ENCODE measurements at places on chromosomes 2 and 18.
A peak's percentile ranks its signal among the peaks of the same experiment; 100 is the strongest.

DNA sequence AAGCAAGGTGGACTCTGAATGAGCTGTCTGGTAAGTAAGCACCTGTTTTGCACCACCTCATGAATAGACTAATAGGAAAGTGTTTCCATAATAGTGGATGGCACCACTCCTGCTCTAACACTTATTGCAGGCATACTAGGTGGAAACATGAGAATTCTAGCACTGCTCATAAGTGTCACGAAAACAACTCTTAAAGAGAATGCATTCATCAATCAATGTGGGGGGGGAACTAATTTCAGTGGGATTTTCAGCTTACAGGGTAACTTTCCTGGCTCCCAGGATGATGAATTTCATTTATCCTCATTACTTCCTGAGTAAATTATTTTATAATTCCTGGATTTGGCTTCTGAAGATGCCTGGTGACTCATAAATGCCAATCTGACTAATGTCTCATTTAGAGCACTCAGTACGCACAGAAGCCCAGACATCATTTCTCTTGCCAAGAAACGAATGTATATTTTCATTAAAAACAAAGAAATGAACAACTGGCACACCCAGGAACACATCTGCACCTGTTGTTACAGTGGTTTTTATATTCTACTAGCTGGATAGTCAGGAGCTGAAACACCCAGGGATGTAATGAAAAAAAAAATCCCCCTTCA, 129.6 kb downstream of the PID1 start:
- no peak for DNase-seq

- DNase-seq, result no peak
Measured at GRCh38 chr18:56469582-56469981, 168.8 kb downstream of the TXNL1 start.

DNA sequence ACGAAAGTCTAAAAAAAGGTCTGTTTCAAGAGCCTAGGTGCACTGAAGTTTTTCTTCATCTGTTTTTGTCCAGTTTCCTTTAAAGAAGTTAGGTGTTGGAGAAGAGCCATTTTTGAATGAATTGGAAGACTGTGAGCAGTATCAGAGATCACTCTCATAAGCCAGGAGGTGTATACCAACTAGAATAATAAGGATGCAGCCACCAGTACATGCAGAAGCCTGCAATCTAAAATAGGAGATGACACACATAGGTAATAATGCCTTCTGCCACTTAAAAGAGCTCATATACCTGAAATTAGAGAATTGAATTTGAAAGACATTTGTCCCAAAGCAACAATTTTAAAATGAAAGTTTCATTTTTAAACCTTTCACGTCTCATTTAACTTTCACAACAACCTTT, 81.7 kb downstream of the RBMS1 start:
- DNase-seq, result no peak

DNA sequence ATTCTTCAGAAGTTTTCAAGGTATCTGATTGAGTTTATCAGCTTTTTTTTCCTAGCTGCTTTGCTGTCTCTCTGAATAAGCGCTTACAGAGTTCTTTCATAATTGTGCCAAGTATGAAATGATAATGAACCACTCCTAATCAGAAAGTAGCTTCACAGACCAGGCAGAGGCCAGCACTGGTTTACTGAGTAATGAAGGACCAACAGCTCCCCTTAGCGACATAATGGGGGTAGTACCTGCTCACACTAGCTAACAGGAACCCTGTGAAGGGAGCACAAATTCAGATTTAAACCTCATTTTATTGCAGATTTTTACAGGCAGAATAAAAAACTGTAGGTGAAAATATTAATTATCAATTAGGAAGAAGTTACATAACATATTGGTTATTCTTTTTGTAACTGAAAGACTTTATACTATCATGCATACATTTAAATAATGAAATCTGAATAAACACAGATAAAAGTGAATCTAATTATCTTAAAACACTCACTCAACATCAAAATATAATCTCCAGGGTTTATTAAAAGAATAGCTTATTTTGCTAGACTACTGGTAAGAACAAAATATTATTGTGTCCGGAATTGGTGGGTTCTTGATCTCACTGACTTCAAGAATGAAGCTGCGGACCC, 53.7 kb upstream of the LRRC30 start:
- DNase-seq, result no peak

DNA sequence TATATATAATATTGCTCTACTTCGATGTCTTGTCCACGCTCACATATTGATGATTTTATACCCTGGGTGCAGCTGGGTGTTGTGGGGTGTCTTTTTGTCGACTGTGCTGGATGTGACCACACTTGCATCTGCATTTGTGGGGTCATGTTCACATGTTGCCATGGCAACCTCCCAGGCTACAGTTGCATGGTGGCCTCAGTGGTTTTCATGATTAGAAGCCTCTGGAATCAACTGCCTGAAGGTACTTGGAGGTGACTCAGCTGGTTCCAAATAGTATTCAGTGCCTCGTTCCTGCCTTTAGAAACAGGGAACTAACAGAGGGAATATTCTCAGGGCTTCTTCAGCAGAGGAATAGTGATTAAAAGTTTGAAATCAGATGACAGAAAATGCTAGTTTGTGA, 166.3 kb upstream of the NYAP2 start:
- DNase-seq, result no peak

GRCh38 chr2:80378-80777, 34.1 kb upstream of the FAM110C start:
- no peak for DNase-seq

DNA sequence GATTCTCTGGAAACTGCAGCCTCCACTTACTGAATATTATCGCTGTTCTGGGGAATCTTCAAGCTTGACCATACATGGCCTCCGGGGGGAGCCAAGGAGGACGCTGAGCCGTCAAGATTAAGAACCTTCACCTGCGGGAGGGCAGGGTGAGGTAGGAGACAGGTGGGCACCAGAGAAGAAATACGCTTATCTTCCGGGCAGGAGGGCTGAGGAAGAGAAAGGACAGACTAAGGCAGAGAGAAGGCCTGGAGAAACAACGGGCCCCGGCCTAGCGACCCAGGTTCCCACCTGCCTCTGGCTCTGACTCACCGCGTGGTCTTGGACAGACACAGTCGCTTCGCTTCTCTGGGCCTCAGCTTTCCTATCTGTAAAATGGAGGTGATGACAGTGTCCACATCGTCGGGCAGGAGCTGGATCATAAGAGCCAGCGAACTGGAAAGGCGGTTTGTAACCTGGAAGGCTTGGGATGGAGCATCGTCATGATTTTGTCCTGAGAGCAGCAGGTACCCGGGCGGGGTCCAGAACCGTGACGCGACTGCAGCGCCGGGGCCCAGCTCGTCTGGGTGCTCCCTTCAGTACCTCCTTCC, 659 bp downstream of the ZNF142 start:
- DNase-seq, result no peak

GRCh38 chr2:145563741-145564615, 1044.1 kb upstream of the ZEB2 start:
- no peak for DNase-seq

DNA sequence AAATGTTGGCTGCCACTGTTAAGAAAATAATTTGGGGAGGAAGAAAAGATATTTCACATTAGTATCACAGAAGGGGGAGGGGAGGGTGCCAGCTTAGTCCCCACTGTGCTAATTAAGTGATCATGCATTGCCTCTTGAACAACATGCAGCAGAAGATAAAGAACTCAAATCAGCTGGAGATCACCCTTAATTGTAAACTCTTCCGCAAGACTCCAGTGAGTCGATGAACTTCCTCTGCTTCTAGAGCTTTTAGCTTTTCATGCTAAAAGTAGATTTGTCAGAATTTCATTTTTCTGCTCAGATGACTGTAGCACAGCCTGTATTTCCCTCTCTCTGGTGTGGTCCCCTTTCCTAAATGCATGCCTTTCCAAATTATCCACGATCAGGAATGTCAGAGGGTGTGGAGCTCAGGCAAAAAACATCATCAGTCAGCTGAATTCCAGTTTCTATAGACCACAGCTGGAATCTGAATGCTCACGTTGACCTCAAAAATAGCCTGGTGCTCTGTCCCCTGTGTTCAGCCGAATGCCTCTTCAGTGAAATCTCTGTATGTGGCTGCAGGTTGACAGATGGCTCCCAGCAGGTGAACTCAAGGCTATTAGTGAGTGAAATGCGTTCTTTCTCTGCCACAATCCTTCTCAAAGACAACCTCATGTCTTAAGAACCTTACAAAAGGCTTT, 156.8 kb upstream of the UNC80 start:
- DNase-seq, result no peak

- no peak for DNase-seq
Measured at GRCh38 chr18:66143029-66143428, 392.2 kb downstream of the CDH7 start.

DNA sequence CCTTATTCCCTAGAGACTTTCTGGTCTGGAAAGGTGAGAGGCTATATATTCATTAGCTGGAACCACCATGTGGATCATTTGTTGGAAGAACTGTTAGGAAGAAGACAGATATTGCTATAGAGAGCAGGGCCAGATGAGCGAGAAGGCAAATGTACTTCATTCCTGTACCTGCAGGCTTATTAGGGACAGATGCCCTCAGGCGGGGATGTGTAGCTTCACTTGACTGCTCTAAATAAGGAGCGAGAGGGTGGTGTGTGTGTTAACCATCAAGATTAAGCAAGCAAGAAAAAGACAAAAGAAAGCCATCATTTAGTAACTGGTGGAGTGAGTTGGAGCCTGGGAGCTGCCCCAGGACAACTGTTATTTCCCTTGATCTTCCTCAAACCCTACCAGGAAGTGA, 36.4 kb downstream of the NEDD4L start:
- DNase-seq, result no peak

GRCh38 chr2:51289045-51289444, 257.1 kb upstream of the NRXN1 start:
- DNase-seq, result no peak

DNA sequence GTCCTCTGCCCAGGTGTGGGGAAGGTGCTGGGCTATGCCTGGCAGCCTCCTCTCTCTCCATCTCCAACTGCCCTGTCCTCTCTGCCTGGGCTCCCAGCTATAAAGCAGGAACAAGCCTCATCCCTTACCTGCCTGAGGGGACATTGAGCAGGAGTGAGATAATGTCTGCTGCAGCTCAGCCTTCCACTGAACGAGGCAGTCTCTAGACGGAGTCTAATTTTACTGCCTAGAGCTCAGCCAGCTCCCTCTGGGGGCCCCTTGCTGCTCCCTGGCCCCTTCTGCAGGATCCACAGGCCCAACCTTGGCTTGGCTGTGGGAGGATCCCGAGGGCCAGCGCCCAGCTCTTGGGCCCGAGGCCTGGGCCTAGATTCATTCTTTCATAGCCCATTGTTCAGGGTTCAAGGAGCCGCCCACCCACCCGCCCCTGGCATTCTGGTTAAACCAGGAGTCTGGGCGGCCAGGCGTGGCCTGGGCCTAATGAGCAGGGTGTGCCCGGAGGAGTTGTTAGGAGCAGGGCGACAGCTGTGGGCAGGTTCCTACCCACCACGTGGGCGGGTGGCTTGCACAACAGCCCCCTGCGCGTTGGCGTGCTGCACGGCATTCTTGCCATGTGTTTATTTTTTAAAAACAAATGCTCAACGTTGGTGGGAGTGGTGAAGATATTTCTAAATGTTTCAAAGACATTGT, 44.6 kb downstream of the FOSL2 start:
- no peak for DNase-seq

- DNase-seq, result peak; percentile 82
Measured at GRCh38 chr2:238256594-238257104, 16.8 kb upstream of the HES6 start.

- DNase-seq, result no peak
Measured at GRCh38 chr2:240814946-240815760, 4.9 kb downstream of the KIF1A start.

DNA sequence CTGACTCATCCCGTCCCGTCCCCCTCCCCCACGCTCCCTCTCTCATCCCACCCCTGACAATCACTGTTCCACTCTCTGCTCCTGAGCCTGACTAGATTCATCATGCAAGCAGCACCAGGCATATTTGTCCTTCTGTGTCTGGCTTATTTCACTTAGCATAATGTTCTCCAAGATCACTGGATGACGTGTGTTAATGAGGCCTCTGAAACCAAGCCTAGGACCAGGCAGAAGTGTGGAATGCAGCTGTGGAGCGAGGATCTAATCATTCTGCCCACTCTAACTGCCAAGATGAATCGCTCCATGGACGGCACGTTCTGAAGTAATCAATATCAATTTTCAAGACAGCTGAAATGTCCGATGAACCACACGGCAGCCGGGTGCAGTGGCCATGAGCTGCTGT, 122.4 kb upstream of the ZNF236 start:
- peak; percentile 16 for DNase-seq

DNA sequence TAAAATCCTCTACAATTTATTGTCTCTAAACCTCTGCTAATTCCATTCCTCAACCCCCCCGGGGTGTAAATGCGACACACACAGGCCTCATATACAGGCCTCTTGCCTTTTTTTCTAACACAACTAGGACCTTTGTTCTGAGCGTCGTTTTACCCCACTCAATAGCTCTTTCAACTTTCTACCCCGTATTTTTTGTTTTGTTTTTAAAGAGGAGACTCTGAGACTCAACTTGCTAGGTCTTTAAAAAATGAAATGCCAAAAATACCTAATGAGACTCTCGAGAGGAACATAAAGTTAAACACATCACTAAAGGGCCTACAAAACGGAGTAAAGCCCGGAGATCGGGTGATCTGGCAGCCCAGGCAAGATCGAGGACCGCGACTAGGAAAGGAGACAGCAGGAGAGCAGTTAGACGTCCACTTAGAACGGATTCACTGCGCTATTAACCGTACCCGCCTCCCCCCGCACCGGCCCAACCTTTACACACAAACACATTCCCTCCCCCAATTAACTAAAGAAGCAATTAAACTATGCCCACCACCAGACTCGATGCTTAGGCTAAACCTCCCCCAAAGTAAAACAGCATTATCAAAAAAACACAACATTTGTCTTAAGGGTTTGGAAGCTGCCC, 1.7 kb downstream of the TRIP12 start:
- DNase-seq, result no peak

DNA sequence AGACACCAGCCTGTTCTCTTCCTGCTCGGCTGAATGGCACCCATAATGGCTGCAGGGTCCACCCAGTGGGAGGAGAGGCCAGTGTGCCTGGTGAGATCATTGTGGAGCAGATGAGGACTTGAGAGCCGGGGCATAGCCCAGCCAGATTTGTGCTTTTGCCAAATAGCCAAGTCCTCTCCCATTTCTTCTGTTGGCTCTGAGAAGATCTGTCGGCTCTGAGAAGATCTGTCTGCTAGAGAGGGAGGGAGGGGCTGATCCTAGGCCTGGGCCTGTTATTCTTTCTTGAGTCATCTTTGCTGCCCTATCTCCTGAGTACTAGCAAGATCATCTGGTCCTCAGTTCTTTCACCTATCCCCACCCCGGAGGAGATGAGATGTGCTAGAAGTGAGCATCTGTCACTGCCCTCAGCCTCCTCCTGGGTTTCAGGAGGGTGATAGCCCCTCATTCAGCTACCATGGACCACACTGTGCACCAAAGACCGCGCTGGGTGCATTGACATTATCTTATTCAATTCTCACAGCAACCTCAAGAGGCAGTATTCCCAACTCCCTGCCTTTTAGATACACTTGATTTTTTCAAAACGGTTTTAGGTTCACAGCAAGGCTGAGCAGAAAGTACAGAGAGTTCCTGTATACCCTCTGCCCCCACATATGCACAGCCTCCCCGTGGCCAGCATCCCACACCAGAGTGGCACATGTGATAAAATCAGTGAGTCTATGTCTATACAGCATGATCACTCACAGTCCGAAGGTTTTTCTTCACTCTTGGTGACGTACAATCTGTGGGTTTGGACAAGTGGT, 98.6 kb downstream of the CAPN13 start:
- DNase-seq, result no peak
